ENCODE measurements at places on chromosomes 5 and 9. TPM values are rescaled to one million over a fixed set of nuclear protein-coding genes. Genes with fewer than 3 reads are reported as not detected.

Gene CACNA1B
- 0.52 TPM for polyA plus RNA-seq

Gene GPR150
- 0.07 TPM for polyA plus RNA-seq

- no peak for DNase-seq
Measured at GRCh38 chr5:93120771-93121170, 460.2 kb downstream of the NR2F1-AS1 start.

- DNase-seq, result no peak
Measured at GRCh38 chr9:132937463-132937901, 6.9 kb downstream of the TSC1 start.

GRCh38 chr9:131116281-131117120, 8.9 kb upstream of the NUP214 start:
- no peak for DNase-seq

DNA sequence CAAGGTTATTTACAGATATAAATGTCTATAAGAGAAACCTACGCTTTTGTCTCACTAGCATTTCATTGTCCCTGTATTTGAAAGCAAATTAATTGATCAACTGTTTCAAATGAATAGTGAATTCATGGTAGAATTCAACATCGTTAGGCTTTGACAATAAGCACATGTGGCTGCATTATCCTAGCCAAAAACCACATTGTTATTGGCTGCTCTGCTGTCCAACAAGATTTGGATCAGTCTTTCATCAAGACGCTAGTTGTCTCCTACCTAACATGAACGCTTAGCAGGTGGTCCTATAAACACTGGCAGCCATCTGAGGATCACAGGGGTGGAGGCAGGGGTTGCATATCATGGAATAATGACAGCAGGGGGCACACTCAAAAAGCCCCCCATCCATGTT, 455.0 kb downstream of the CTNND2 start:
- DNase-seq, result no peak

DNA sequence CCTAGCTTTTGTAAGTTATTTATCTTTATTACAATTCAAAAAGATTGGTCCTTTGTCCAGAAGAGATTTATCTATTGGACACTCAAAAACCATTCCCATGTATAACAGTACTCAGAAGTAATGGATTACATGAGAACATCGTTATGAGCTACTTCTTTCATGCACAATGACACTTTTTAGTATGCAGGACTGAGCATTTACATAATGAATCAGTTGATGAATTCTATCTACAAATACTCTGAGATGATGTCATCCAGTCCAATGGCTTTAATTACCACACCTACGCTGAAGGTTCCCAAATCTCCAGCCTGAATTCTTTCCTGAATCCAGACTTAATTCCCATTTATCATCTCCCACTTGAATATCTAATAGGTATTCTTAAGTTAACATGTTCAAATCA, 75.3 kb downstream of the PTBP3 start:
- DNase-seq, result no peak

DNA sequence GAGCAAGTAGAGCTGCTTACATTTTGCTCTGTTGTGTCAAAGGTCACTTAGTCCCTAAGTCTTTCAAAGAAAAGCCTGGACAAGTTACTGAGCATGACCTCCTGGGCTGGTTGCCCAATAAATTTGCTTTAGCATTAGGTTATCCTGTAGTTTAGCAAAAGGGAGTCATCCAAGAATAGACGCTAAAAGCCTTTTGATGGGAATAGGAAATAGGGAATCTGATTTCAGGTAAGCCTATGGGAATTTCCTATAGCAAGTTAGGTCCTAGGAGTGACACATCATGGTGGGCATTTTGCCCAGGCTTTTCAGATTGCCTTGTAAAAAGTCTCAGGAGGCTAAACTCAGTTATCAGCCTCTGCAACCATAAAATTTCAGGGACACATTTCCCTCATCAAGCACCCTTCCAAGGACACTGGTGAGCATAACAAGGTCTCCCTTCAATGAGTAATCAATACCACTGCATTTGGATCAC, 67.6 kb upstream of the RANBP3L start:
- DNase-seq, result no peak

- DNase-seq, result no peak
Measured at GRCh38 chr5:90095292-90096060, 314.1 kb downstream of the CETN3 start.

DNA sequence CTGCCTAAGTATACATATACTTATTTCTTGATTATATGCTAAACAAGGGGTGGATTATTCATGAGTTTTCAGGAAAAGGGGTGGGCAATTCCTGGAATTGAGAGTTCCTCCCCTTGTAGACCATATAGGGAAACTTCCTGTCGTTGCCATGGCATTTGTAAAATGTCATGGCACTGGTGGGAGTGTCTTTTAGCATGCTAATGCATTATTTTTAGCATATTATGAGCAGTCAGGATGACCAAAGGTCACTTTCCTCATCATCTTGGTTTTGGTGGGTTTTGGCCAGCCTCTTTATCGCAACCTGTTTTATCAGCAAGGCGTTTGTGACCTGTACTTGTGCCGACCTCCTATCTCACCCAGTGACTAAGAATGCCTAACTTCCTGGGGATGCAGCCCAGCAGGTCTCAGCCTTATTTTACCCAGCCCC, 80.9 kb downstream of the ALDH7A1 start:
- no peak for DNase-seq

GRCh38 chr5:175847503-175847902, 23.9 kb upstream of the CPLX2 start:
- DNase-seq, result no peak

Measured in left kidney (tissue), 8 donors.